ENCODE measurements at places on chromosomes 5 and 9.

DNA sequence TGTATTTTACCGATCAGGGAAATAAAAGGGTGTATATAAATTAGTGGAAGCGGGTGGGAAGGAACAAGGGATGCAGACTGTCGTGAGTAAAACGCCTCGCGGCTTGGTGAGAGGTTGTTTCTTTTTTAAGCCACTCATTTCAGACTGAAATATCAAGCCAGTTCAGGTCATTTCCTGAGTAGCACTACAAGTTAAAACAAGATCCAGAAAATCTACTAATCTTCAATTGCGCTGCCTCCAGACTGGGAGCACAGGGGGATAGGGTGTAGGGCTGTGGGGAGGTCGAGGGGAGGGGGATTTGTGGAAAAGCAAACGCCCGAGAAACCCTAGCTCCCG, 140.8 kb downstream of the TSSK1B start:
- no peak for DNase-seq

DNA sequence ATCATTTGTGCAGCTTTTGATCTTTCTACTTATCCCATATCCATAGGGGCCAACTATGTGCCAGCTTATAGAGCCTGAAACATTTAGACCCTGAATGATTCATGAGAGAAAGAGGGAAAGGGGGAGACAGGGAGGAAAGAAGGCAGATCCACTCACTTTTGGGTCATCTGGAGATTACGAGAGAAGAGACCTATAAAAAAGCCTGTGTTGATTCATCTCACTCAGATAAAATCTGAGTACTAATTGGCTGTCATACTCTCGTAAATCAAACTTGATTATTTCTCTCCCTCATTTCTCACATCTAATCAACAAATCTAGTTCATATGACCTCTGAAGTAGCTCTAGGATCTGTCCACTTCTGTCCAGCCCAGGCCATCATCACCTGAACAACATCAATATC, 137.1 kb downstream of the ARL15 start:
- no peak for DNase-seq

DNA sequence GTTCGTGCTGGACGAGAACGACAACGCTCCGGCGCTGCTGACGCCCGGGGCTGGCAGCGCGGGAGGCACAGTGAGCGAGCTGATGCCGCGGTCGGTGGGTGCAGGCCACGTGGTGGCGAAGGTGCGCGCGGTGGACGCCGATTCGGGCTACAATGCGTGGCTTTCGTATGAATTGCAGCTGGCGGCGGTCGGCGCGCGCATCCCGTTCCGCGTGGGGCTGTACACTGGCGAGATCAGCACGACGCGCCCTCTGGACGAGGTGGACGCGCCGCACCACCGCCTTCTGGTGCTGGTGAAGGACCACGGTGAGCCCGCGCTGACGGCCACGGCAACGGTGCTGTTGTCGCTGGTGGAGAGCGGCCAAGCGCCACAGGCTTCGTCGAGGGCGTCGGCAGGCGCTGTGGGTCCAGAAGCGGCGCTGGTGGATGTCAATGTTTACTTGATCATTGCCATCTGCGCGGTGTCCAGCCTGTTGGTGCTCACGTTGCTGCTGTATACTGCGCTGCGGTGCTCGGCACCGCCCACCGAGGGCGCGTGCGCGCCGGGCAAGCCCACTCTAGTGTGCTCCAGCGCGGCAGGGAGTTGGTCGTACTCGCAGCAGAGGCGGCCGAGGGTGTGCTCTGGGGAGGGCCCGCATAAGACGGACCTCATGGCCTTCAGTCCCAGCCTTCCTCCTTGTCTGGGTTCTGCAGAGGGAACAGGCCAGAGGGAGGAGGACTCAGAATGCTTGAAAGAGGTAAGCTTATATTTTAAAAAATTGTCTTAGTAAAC, 2.2 kb downstream of the PCDHA13 start:
- no peak for DNase-seq

DNA sequence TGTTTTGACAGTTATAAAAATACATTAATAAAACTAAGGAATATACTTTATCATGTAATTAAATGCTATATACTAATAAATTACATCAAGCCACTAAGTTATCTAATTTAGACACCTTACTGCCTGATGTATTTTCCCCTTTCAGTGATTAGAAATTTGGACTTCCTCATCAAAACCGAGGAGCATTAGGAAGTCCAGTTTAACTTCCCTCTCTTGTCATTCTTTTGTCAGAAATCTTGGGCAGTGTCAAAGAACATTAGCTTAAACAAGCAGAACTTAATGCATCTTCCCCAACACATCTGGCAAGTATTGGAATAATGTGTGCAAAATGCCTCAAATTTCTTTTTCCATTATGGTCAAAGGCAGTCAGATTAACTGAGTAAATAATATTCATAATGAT, 81.6 kb downstream of the PLPP1 start:
- DNase-seq: no peak

GRCh38 chr9:82790875-82791274, 272.1 kb downstream of the RASEF start:
- DNase-seq: no peak

DNA sequence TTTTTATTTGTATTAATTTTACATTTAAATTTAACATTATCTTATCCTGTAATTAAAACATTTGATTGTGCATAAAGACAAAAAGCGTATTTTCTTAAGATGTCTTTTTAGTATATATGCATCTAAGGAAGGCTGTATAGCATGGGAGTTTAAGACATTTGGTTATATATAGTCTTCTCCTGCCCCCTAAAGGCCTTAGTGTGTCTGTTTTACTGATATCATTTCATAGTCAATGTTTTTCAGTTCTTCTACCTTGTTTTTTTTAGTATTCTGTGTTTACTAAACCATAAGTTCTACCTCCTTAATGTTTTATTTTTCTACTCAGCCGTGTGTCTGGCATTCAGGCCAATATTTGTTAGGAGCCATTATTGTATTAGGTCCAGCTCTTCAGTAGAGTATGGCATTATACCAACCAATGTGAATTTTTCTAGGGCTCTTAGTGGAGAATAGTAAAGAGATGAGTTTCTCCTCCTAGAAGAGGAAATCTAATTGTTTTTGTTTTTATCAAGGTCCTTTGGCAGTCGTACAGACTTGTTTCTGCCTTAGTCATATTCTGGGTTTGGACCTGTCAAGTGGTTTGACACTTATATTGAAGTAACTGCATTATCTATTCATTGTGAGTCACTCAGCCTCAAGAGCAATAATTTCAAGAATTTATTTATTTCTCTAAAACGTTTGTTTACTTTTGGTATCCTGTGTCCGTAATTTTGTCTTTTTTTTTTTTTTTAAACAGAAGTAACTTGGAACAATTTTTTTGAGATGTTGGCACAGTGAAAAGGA, 74.8 kb downstream of the SLF1 start:
- DNase-seq: peak; percentile 62

GRCh38 chr5:53206562-53206961, 97.0 kb upstream of the MOCS2 start:
- DNase-seq: no peak

GRCh38 chr5:167736992-167737391, 554.5 kb upstream of the WWC1 start:
- no peak for DNase-seq

- DNase-seq: no peak
Observed at GRCh38 chr9:80072451-80072850, 500.7 kb downstream of the TLE4 start.

All from CD4-positive, alpha-beta T cell (primary cell).